ENCODE measurements at places on chromosomes 11 and 22. TPM values are rescaled to one million over a fixed set of nuclear protein-coding genes. Genes with fewer than 3 reads are reported as not detected.

Gene OR8G1
- not detected for total RNA-seq

Gene BTG4
- total RNA-seq: not detected

Gene CALCA
- total RNA-seq: not detected

Gene UPB1
- total RNA-seq: 0.15 TPM

Gene CACNA1I
- not detected for total RNA-seq

Gene MSANTD2
- total RNA-seq: 4.5 TPM

Gene HOATZ
- total RNA-seq: not detected

Gene KDELR3
- 1.4 TPM for total RNA-seq

DNA sequence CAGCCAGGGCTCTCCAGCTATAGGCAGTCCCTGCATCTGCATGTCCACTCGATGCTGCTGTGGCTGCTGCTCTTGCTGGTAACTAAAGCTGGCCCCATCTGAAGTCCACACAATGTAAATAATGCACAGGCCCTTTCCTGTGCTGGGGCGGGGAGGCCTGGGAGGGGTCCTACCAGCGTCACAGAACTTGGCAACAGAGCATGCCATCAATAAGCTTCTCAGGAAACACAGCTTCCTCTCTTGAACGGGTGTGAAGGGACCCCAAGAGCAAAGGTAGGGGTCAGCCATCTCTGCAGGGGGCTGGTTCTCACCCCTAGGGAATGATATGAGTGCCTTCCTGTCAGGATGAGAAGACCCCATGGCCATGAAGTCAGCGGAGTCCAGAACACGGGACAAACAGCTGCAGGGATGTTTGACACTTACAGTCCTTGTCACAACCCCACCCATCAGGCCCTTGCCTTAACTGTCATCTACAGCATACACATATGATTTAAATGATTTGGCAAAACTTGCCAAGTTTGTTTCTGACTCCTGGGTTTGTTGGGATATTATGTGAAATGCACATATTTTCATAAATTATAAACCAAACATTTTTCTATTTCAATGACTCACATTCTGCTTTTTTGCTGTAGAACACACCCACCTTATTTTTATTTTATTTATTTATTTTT lies 39.1 kb upstream of the LYVE1 start:
- H3K27me3 ChIP-seq: no peaks in the 10 kb centered on the region
- no peak overlapping the region for H3K27ac ChIP-seq
- H3K36me3 ChIP-seq: no peaks in the 10 kb centered on the region
- DNase-seq: no peak

GRCh38 chr22:45284705-45285262 lies at the start of gene UPK3A:
Gene UPK3A, plus strand, starts transcription at chr22:45284949. Its CDS starts 65 bp downstream, at chr22:45285014.
- no peaks in the 10 kb centered on the region for H3K36me3 ChIP-seq
- peak within 1 kb of the TSS; percentile 62 for H3K4me3 ChIP-seq
- peak; percentile 79 for DNase-seq
- H3K27ac ChIP-seq: peak within 1 kb of the TSS; percentile 66
- no peaks in the 10 kb centered on the region for H3K4me1 ChIP-seq

- no peaks in the 10 kb centered on the region for H3K36me3 ChIP-seq
- H3K27ac ChIP-seq: no peak overlapping the region
- no peak for DNase-seq
- H3K4me1 ChIP-seq: no peaks in the 10 kb centered on the region
- H3K4me3 ChIP-seq: no peak overlapping the region
- no peaks in the 10 kb centered on the region for H3K27me3 ChIP-seq
Observed at GRCh38 chr11:120539667-120540369, 28.3 kb downstream of the GRIK4 start.

DNA sequence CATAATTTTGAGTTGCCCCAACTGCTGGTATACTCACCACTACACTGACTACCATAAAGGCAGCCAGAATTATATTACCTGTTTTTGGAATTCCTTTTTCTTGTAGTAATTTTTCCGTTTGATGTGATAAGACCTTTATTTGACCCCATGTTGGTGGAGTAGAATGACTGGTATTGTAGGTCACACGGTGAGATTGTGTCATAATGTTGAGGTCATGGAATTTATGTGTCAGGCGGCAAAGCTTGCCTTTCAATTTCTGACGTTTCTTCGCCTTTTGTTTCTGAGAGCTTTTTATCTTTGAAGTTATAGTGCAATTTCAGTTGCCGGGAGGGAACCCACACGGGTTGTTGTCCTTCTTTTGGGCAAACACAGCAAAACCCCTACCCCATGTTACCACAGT lies 13.0 kb downstream of the OR52K1 start:
- no peak for DNase-seq
- H3K36me3 ChIP-seq: no peaks in the 10 kb centered on the region
- no peak overlapping the region for H3K27ac ChIP-seq
- no peaks in the 10 kb centered on the region for H3K4me1 ChIP-seq
- H3K4me3 ChIP-seq: no peak overlapping the region

GRCh38 chr11:97525273-97525672 lies 1135.5 kb downstream of the JRKL start:
- H3K4me1 ChIP-seq: no peaks in the 10 kb centered on the region
- no peak overlapping the region for H3K27ac ChIP-seq
- no peaks in the 10 kb centered on the region for H3K27me3 ChIP-seq
- no peak overlapping the region for H3K4me3 ChIP-seq
- H3K36me3 ChIP-seq: no peaks in the 10 kb centered on the region

GRCh38 chr11:100072131-100072530 lies 615.0 kb upstream of the ARHGAP42 start:
- no peaks in the 10 kb centered on the region for H3K4me1 ChIP-seq
- no peaks in the 10 kb centered on the region for H3K36me3 ChIP-seq
- no peaks in the 10 kb centered on the region for H3K27me3 ChIP-seq
- no peak overlapping the region for H3K4me3 ChIP-seq

DNA sequence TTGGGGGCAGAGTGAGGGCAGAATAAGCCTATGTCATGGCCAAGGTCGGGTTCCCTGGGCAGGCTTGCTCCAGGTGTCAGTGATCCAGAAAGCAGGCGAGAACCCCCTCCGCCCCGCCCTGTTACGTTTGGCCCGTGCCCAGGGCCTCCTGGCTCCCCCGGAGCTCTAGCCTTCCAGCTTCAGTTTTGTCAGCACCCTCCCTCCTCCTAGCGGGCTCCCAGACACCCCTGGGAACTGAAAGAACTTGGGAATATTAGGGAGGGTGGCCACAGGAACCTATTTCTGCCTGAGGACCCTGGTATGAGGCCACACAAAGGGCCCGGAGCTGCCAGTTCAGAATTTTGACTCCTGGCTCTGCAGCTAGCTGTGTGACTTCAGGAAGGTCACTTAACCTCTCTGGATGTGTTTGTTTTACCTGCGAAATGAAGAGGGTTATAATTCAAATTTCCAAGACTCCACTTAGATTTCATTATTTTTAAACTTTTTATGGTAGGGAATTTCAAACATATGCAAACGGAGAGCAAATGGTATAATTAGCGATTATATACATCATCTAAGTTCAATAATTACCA lies 1.2 kb downstream of the TUBA8 start:
- peak overlapping the region; percentile 92 for H3K27ac ChIP-seq
- H3K4me3 ChIP-seq: peak overlapping the region; percentile 84
- peaks cover 58% of the 10 kb centered on the region for H3K4me1 ChIP-seq
- DNase-seq: peak; percentile 86
- H3K36me3 ChIP-seq: no peaks in the 10 kb centered on the region

- H3K4me3 ChIP-seq: no peak overlapping the region
- H3K36me3 ChIP-seq: no peaks in the 10 kb centered on the region
- no peak overlapping the region for H3K27ac ChIP-seq
- no peaks in the 10 kb centered on the region for H3K27me3 ChIP-seq
Observed at GRCh38 chr11:87239531-87239930, 201.8 kb downstream of the TMEM135 start.

DNA sequence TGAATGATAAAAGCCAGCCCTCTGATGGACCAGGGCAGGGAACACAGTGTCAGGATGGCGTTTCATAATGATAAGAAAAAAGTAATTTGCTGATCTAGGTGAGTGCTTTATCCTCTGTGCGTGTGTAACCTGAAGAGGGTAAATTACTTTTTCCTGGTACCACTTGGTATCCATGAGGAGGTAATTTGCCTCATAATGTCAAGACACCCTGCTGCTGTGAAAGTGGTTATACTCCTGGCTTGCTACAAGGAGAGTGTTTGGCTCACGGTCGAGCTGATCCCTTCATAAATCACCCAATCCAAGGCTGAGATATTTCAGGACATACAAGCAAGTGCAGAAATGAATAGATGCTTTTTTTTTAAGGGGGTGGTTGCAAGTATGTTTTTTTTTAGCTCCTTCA lies 207.2 kb upstream of the PGR start:
- DNase-seq: no peak
- no peaks in the 10 kb centered on the region for H3K4me1 ChIP-seq
- H3K27me3 ChIP-seq: no peaks in the 10 kb centered on the region
- H3K36me3 ChIP-seq: no peaks in the 10 kb centered on the region
- H3K4me3 ChIP-seq: no peak overlapping the region

DNA sequence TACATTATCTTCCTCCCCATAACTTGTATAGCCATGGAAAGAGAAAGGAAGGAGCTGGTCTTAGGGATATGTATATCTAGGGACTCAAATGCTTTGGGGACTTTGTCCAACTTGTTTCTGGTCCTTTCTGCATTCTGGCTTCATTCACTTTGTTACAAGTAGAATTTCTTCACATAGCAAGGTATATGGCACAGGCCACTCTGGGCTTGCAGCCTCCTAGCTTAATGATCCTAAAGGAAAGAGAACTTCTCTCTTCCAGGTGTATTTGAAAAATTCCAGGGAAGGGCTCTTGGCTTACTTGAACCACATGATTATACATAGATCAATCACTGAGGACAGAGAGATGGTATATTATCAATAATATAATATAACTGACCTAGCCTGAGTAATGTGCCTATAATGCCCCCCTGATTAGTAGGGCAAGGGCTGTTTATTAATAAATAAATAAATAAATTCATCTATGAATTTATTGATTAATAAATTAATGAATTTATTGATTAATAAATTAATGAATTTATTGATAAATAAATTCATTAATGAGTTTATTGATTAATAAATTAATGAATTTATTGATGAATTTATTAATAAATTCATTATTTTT lies 48.2 kb upstream of the CEP295 start:
- no peaks in the 10 kb centered on the region for H3K36me3 ChIP-seq
- H3K4me3 ChIP-seq: no peak overlapping the region
- no peaks in the 10 kb centered on the region for H3K27me3 ChIP-seq
- no peak for DNase-seq

GRCh38 chr11:12219757-12220156 lies 109.4 kb downstream of the MICAL2 start:
- no peaks in the 10 kb centered on the region for H3K36me3 ChIP-seq
- DNase-seq: no peak
- no peak overlapping the region for H3K4me3 ChIP-seq
- H3K27ac ChIP-seq: no peak overlapping the region
- H3K27me3 ChIP-seq: no peaks in the 10 kb centered on the region
- H3K4me1 ChIP-seq: peaks cover 32% of the 10 kb centered on the region

GRCh38 chr11:117875382-117876058 lies 938 bp downstream of the FXYD6 start:
- no peaks in the 10 kb centered on the region for H3K36me3 ChIP-seq
- H3K27ac ChIP-seq: peak overlapping the region; percentile 55
- DNase-seq: no peak
- H3K4me1 ChIP-seq: no peaks in the 10 kb centered on the region
- peaks cover 86% of the 10 kb centered on the region for H3K27me3 ChIP-seq
- peak overlapping the region; percentile 68 for H3K4me3 ChIP-seq

Data from psoas muscle (tissue), 8 donors.